ENCODE measurements at places on chromosomes 4 and X. TPM values are rescaled to one million over a fixed set of nuclear protein-coding genes. Genes with fewer than 3 reads are reported as not detected.
A peak's percentile ranks its signal among the peaks of the same experiment; 100 is the strongest.

LDB2 gene
- polyA plus RNA-seq, result 41.9 TPM

TLL1 gene
- 1.3 TPM for polyA plus RNA-seq

DNA sequence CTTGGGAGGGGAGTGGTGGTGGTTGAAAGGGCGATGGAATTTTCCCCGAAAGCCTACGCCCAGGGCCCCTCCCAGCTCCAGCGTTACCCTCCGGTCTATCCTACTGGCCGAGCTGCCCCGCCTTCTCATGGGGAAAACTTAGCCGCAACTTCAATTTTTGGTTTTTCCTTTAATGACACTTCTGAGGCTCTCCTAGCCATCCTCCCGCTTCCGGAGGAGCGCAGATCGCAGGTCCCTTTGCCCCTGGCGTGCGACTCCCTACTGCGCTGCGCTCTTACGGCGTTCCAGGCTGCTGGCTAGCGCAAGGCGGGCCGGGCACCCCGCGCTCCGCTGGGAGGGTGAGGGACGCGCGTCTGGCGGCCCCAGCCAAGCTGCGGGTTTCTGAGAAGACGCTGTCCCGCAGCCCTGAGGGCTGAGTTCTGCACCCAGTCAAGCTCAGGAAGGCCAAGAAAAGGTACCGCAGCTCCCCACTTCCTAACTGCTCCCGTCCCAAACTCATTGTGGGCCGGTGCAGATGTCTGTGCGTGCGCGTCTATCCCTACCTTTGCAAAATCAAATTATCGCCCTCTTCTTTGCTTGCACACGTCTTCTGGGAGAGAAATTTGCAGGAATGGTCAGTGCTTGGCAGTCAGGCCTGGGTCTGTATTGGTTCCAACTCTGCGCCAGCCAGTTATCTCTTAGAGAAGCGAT lies 533 bp downstream of the IL15 start:
- peak; percentile 29 for DNase-seq

GRCh38 chr4:74504212-74504611 lies 59.3 kb downstream of the AREG start:
- DNase-seq, result peak; percentile 23

DNA sequence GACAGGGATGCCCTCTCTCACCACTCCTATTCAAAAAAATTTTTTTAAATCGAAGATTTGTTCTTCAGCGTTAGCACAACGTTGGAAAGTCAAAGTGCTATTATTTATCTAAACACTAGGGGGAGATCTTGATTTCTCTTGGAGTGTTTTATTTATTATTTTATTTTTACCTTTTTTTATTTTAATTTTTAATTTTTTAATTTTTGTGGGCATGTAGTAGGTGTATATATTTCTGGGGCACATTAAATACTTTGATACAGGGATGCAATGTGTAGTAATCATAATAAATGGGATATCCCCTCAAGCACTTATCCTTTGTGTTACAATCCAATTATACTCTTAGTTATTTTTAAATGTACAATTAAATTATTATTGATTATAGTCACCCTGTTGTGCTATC lies 37.4 kb upstream of the SLC10A4 start:
- DNase-seq, result no peak

RS1 gene
- polyA plus RNA-seq, result not detected

COL4A5 gene
- 28.8 TPM for polyA plus RNA-seq

GRCh38 chr4:105994061-105994460 lies 98.8 kb downstream of the NPNT start:
- no peak for DNase-seq
